ENCODE measurements at places on chromosomes 16 and 17.

DNA sequence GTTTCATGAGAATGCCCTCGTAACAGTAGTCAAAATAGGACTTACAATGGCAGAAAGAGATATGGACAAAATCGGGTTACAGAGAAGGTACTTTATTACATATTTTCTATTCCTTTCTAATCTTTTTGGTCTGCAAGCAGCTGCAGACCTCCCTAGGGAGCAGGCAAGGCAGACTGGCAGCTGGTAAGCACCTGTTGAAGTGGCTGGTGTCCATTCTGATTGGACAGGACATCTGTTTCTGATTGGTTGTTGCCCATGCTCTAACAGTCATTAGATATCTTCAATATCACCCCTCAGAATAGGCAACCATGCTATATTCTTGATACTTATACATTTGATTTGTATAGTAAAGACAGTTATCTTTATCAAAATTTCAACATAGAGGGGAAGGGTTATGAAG lies 606.3 kb downstream of the KCNJ2 start:
- DNase-seq: no peak

DNA sequence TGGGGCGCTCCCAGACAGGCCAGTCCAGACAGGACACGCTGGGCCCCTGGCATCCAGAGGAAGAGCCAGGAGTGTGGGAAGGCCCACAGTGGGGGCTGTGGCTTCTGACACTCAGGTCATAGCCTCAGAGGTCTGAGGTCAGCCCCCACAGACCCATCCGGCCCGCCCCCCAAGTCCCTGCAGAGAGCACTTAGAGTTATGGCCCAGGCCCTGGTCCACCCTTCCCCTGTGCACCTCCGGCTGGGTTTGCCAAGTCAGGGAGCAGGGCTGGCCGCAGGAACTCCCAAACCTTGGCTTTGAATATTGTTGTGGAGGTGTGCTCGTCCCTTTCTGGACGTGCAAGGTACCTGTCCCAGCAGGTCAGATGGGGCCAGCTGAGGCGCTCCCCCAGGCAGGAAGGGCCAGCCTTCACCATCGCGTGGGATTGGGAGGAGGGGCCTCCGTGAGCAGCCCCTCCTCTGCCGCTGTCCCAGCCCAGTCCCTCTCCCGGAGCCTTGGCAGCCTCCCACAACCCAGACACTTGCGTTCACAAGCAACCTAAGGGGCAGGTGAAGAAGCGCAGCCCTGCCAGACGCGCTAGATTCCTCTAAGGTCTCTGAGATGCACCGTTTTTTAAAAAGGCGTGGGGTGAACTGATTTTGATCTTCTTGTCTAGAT lies 74.6 kb downstream of the SOCS1 start:
- peak; percentile 45 for DNase-seq

- DNase-seq: peak; percentile 21
Observed at GRCh38 chr17:40319651-40320540, 10.9 kb downstream of the RARA start.

- no peak for DNase-seq
Observed at GRCh38 chr17:6444571-6445335, 498 bp downstream of the PIMREG start.

GRCh38 chr16:31700530-31701388 lies 172.8 kb upstream of the ZNF267 start:
- DNase-seq: no peak

GRCh38 chr17:42547698-42548069 lies 5.0 kb upstream of the HSD17B1 start:
- no peak for DNase-seq

DNA sequence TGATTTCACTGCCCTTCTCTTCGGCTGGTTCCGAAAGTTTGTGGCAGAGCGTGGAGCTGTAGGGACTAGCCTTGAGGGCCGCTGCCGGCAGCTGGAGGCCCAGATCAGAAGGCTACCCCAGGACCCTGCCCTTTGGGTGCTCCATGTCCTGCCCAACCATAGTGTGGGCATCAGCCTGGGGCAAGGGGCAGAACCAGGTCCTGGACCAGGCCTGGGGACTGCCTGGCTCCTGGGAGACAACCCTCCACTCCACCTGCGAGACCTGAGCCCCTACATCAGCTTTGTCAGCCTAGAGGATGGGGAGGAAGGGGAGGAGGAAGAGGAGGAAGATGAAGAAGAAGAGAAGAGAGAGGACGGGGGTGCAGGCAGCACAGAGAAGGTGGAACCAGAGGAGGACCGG lies 856 bp upstream of the CXCL16 start:
- no peak for DNase-seq

- DNase-seq: no peak
Observed at GRCh38 chr16:13436641-13437412, 483.1 kb upstream of the ERCC4 start.

- no peak for DNase-seq
Observed at GRCh38 chr17:6045621-6046357, 24.4 kb upstream of the WSCD1 start.

GRCh38 chr16:9258423-9259051 lies 167.1 kb downstream of the HAPSTR1 start:
- DNase-seq: peak; percentile 6

- no peak for DNase-seq
Observed at GRCh38 chr17:82782657-82783207, 30.9 kb downstream of the TBCD start.

DNA sequence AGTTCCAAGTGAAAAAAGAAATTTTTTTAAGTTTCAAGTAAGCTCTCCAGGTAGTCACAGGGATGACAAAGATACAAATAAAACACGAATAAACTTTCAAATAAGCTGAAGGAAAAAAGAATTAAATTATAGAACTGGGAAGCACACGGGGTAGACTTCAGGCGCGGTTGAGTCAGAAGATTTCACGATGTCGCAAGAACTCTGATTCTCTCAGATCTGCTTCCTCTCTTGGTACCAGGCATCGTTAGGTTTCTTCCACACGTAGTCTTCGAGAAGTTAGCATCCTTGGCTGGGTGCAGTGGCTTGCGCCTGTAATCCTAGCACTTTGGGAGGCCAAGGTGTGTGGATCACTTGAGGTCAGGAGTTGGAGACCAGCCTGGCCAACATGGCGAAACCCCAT lies 784.1 kb upstream of the RBFOX1 start:
- no peak for DNase-seq

DNA sequence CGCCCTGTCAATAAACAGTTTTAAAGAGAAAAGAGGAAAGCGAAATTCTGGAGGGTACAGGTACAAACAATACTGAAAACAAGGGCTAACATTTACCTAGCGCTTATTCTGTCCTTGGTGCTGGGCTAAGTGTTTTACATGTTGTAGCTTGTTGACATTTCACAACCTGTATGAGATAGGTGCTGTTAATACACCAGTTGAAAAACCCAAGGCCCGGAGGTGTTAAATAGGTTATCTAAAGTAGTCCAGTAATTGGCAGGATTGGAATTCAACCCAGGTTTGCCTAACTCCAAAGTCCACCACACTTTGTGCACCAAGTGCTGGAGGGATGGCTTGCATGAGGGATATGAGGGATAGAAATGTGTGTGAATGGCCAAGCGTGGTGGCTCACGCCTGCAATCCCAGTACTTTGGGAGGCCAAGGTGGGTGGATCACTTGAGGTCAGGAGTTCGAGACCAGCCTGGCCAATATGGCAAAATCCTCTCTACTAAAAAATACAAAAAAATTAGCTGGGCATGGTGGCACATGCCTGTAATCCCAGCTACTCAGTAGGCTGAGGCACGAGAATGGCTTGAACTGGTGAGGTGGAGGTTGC lies 2.9 kb downstream of the ATP6V0D1 start:
- DNase-seq: no peak

GRCh38 chr16:57102888-57103851 lies 10.8 kb downstream of the CPNE2 start:
- DNase-seq: no peak

GRCh38 chr16:70795296-70795912 lies 5.6 kb downstream of the VAC14 start:
- no peak for DNase-seq

GRCh38 chr16:17346621-17347569 lies 123.9 kb downstream of the XYLT1 start:
- peak; percentile 30 for DNase-seq

- DNase-seq: peak; percentile 48
Observed at GRCh38 chr17:82217120-82217529, 4.5 kb upstream of the CCDC57 start.

DNA sequence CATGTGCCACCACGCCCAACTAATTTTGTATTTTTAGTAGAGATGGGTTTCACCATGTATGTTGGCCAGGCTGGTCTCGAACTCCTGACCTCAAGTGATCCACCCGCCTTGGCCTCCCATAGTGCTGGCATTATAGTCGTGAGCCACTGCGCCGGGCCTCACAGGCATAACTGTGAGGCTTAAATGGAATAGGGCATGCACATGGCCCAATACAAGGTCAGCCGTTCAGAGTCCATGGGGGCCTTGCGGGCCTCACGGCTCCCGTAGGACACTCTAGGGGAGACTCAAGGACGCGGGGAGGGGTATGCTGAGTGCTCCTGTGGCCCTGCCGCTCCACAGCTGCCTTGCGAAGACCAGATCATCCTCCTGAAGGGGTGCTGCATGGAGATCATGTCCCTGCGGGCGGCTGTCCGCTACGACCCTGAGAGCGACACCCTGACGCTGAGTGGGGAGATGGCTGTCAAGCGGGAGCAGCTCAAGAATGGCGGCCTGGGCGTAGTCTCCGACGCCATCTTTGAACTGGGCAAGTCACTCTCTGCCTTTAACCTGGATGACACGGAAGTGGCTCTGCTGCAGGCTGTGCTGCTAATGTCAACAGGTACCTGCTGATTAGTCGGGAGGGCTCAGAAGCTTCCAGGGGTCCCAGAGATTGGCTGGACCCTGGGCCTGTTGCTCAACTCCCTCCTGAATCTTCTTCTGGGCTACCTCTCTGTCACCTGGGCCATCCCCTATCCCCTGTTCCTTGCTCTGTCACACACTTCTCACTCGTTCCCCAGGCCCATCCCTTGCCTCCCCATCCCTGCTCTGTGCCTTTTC lies 12.3 kb downstream of the NR1D1 start:
- DNase-seq: no peak

DNA sequence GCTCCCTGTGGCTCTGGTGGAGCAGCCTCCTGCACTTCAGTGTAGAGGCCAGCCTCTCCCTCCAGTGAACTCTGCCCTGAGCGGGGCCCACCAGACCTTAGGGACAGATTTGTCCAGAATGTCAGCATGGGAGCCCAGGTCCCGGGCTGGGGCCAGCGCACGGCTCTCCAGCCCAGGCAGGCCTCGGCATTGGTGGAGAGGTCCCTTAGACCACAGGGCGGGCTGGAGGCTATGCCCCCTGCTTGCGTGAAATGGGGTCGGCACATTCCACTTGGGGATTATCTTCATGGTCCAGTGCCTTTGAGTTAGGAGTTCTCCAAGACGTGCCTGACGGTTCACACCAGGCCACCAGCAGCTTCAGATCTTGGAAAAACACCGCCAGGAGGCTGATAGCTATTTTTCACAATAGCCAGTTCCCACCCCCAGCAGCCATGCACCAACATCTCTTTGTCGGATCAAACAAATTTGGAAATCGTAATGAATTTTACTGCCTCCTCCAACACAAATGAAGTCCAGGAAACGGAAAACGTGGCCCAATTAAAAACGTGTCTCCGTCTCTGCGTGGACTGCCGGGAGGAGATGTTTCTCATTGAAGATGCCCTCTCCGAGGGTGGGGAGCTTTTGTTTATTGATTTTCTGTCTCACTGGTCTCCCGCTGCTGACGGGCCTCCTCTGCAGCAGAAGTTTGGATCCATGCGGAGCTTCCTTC lies 110.0 kb upstream of the CIBAR2 start:
- DNase-seq: no peak

DNA sequence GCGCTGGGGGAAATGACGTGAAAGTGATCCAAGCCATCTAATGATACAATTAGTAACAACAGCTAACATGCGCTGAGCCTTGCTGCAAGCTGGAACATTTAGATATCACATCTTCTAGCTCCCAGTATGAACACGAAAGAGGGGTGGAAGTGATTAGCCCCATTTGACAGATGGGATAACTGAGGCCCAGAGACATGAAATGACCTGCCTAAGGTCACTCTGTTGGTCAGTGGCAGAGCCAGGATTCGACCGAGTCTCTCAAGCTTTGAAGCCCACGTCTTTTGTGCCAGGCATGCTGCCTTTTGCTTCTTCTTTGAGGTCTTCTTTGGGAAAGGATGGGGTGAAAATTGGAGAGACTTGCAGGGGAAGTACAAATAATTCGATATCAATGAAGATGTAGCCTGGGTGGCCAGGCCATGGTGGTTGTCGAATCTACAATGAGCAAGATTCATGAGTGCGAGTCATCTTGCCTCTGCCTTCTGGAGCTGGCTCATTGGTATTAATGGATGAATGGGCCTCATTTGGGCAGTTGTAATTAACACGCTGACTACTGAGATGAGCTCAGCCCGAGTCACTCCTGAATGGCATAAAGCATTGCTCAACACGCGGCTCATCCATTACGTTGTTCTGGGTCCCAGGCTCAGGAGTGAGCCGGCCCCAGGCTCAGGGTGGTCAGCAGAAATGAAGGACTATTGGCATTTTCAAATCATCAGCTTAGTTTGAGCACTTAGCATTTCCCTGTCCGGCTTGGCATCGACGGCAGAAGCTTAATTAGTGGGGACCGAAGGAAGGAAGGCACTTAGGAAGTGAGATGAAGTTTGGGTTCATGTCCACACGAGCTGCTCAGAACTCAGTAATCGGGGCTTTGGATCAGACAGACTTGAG lies 28.0 kb upstream of the GPRC5B start:
- peak; percentile 29 for DNase-seq

- no peak for DNase-seq
Observed at GRCh38 chr16:82924075-82924854, 297.5 kb downstream of the CDH13 start.

DNA sequence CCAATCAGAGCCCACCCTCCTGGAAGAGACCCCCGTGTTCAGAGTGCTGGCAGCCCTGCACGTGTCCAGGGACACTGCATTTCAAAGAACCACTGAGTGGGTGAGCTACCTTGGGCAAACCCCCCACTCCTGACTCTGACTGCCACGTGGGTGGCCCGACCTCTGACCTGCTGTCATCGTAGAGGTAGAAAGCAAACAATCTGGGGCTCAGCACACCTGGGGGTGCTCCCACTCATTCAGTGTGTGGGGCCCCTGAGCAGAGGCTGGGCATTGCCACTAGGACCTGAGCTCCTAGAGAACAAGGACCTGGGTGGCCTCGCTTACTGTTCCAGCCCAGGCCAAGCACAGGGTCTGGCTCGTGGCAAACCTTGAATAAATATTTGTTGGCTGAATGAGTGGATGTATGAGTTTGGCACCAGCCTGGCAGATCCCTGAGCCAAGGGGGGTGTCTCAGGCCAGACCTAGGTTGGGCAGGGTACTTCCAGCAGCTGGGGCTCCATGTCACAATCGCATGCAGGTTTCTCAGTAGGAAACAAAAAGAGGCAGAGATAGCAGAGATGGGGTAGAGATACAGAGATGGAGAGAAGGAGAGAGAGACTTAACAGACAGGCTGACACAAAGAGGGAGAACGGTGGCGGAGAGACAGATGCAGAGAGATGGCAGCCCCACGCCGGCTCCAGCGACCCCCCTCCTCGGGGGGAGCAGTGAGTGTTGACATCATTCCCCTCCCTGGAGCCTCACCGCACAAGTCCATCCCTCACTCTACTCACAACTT lies 5.4 kb upstream of the DRC7 start:
- no peak for DNase-seq

GRCh38 chr17:31780483-31780882 lies 78.6 kb downstream of the COPRS start:
- peak; percentile 59 for DNase-seq

- no peak for DNase-seq
Observed at GRCh38 chr17:45380991-45381390, 51.7 kb downstream of the ARHGAP27 start.

All from inflammatory macrophage (primary cell).